H54 (cell line): ENCODE measurements at places on chromosomes 16 and 17.

DNA sequence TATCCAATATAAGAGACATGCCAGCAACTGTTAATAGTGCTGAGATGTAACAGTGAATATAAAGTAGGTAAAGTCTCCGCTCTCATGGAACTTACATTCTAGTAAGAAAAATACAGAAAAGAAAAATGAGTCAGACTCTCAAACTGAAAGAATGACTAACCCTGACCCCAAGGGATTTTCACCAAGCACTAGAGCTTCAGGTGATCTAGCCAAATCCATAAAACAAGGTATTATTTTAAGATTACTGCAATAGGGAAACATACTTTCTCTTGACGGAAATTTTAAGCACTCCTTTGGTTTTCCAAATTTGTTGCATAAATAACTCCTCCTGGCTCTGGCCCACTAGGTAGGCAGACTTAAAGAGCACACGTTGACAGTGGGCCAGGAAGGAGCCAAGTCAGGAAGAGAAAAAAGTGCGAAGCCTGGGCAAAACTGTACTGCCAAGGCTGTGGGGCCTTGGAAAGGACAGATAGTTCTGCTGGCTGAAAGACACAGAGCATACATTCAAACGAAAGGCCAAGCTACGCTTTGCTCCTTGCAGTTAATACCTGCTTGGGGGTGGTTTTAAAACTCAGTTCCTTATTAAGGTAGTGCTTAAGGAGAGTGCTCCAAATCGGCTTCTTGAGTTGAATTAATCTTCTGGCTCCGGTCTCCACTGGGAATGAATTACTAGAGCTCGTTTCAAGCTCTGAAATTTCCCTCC, 1.4 kb downstream of the GOT2 start:
- DNase-seq: peak; percentile 34

DNA sequence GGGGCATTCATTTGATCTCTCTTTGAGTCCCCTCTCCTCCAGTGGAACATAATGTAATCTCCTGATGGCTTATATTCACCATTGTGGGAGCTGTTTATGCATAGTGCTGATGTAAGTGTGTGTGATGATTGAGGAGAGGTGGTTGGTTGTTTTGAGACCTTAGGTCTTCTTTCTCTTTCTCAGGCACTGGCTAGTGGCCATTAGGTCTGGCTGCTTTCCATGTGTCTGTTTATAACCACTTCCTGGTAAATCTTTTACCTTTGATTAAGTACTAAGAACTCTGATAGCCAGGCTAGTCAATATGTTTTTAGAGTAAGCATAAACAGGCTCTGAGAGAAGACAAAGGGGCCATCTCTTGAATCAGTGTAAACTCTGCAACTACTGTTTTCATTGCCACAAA, 27.9 kb downstream of the VAT1L start:
- no peak for DNase-seq

DNA sequence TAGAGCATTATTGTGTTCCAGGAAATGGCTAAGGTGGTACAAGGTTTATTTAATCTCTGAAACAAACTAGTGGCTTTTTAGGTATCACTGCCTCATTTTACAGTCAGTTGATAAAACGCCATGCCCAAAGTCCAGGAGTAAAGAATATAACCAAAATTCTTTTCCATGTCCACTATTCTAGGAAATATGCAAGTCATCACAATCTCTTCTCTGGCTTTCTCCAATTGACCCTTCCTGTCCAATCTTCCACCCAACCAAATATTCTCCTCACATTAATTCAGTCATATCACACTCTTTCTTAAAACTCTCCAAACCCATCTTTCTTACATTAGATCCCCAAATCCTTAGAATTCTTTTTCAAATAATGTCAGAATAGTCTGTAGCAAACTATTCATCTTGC, 1110.0 kb upstream of the CDH8 start:
- no peak for DNase-seq

DNA sequence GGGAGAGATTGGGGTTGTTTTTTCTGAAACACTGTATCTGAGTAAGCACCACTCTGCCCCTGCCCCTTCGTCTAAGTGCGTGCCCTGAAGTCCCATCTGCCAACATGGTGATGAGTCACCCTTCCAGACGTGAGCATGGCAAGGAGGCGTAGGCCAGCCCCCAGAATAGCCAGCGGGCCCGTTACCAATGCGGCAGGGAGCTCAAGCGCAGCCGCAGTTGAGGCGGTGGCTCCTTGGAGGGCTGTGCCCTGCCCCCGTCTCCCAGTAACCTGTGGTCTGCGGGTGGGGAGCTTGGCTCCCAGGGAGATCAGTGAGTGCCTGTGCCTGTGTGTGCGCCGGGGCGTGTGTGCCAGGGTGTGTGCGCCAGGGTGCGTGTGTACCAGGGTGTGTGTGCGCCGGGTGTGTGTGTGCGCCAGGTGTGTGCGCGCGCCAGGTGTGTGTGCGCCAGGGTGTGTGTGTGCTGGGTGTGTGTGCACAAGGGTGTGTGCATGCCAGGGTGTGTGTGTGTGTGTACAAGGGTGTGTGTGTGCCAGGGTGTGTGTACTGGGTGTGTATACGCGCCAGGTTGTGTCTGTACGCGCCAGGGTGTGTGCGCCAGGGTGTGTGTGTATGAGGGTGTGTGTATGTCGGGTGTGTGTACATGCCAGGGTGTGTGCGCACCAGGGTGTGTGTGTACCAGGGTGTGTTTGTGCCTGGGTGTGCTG, 98.6 kb upstream of the CHMP6 start:
- peak; percentile 99 for DNase-seq

DNA sequence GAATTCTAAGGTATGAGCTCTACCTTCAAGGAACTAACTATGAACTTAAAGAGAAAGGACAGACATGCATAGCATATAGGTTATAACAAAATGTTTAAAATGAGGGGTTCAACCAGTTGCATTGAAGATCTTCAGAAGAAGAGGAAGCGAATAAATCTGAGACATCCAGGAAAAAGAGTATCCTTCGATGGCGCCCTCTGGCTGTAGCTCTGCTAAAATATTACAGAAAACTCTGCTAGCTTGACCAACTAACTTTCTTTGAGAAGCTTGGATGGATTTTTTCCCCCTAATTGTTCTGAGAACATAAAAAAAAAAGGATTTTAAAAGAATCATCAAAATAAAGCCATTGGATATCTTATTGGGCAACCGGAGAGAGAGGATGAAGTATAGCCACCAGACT, 659.9 kb upstream of the SOX9 start:
- no peak for DNase-seq

DNA sequence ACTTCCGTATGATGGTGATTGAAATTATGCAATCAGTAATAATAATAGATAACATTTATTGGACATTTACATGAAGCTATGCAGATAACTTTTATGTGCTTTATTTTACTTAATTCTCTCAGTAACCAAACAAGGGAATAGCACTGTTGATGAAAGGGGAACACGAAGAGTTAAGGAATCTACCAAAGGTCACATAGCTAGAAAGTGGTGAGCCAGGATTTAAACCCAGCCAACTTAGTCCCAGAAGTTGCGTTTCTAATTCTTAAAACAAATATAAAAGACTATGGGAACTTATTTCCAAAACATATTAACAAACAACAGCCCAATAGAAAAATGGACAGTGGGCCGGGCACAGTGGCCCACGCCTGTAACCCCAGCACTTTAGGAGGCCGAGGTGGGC, 9.7 kb downstream of the SPNS3 start:
- no peak for DNase-seq

DNA sequence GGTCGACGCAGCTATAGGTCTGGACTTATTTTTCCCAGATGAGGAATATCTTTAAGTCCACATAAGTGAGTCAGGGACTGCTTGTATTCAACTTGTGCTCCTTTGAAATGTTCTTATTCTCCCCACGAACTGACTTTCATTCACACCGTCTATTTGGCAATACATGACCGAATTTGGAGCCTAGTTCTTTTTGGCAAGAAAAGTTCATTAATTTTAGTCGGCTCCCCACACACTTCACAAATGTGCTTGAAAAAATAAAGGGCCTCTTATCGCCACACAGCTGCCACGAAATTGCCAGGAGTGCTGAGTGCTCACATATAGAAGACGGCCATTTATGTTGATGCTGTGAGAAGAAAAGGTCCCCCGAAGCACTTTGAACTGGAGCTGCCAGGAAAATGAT, 152.6 kb downstream of the PRKCA start:
- DNase-seq: no peak

- no peak for DNase-seq
Measured at GRCh38 chr17:63774969-63775265, 947 bp downstream of the DDX42 start.

GRCh38 chr17:39217734-39218369, 7.9 kb downstream of the STAC2 start:
- no peak for DNase-seq

DNA sequence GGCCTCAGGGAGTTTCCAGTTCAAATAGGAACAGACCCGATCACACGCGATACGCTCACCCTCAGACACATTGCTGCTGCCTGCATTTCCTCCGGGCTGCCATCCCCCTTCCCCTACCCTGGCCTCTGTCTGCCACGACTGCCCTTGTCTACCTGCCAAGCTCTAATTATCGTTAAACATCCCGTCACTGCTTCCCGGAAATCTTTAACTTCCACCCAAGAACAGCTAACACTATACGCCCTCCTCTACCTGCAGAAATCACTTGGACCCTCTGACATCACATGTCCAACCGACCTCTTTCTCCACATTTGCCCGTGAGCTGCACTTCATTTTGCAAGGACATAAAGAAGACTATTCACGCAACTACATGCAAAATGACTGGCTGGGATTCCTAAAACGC, 40.4 kb downstream of the ABAT start:
- DNase-seq: no peak

GRCh38 chr17:81334987-81335772, 40.1 kb upstream of the SLC38A10 start:
- DNase-seq: no peak

GRCh38 chr17:48989100-48989499, 8.1 kb upstream of the IGF2BP1 start:
- no peak for DNase-seq

- DNase-seq: no peak
Measured at GRCh38 chr16:79210607-79211006, 389.9 kb downstream of the MAF start.

GRCh38 chr17:72898725-72899124, 193.8 kb downstream of the SLC39A11 start:
- DNase-seq: no peak

DNA sequence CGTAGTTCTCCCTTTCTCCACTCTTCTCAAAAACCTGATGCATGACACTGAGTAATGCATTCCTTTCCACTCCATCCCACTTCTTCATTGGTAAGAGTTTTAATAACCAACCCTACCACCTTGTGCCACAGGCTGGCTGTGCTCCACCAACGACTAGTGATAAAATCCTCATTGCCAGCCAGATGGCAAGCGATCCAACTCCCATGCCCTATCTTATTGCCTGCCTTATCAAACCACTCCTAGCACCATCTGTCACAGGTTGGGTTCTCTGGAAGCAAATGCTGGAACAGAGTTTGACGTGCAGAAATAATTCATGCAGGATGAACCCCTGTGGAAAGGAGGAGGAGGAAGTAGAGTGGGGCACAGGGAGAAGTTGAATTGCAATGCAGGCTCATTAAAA, 99.5 kb downstream of the CHD9NB start:
- DNase-seq: no peak

GRCh38 chr16:70611224-70611598, 35.1 kb upstream of the IL34 start:
- DNase-seq: no peak

GRCh38 chr16:79864032-79864780, 263.7 kb upstream of the MAF start:
- no peak for DNase-seq

DNA sequence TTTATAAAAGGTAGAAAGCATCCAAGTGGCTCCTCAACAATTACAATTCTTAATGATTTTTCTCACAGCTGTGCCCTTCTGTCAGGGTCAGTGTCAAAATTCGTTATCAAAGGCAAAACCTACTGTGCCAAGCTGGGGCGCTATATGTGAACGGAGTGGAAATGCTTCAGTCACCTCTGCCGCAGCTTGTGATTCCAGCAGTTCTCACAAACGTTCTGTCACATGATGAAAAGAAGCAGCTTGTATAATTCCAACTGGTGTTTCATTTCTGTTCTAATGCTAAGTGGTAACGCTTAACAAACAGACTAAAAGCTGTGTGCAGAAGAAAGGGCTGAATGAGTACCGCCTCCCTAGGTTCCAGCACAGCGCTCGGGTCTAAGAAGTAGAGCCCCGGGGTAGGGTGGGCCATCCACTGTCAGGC, 14.2 kb downstream of the PLD6 start:
- DNase-seq: no peak

DNA sequence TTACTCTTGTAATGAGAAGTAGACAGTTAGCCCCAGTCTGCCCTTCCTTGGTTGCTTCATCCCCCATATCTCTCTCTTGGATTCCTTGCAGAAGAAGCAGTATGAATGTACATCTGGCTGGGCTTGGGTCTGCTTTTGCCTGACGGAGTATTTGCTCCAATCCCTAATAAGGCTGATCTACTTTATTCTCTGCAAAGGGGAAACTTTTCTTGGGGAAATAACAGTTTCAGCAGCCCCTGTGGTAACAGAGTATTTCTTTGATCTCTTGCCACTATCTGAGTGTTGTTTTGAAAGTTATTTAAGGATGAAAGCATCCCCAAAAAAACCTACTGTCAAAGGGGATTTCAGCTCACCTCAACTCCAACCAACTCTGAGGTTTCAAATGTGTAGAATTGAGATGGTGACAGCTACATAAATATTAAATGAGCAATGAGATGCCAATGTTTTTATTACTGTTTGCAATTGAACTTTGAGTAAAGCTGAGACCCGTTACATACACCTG, 168.9 kb upstream of the NOG start:
- no peak for DNase-seq

DNA sequence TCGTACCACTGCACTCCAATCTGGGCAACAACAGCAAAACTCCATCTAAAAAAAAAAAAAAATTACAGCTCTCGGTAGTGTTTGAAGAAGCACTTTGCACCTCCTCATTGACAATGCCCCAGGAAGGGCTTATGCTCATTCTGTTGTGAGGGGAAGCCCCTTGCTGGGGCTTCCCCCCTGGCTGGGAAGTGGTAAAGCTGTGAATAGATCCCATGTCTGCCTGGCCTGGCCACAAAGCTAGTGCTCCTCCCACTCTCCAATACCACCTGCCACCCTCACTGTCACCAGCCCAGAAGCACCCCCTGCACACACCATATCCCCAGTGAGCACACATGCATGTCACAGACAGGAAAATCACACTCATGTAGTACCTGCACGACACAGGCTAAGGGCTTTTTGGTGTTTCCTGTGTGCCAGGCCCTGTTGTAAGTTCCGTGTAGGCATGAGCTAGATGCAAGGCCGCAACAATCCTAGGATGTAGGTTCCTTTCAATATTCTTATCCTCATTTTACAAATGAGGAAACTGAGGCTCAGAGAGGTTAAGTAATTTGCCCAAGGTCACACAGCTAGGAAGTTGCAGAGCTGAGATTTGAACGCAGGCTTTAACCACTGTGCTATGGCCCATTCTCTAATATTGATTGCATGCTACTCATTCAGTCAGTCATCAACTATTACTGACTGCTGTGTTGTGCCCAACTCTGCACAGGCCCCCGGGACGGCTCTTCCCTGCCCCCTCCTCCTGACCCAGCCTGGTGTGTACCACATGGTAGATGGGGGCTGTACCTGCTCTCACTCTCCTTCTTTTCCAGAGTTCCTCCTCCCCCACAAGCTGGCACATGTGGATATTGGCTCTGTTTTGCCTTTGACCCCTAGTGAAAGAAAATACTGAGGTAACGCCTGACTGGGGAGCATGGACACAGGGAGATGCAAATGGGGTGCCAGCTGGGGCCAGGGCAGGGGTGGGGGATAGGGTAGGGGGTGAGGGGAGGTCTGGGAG, 11.9 kb upstream of the COL1A1 start:
- no peak for DNase-seq

GRCh38 chr17:10177913-10178505, 20.4 kb downstream of the GAS7 start:
- no peak for DNase-seq
